Pancreas (tissue), 10 donors: ENCODE measurements at places on chromosomes 2 and 18. TPM values are rescaled to one million over a fixed set of nuclear protein-coding genes. Genes with fewer than 3 reads are reported as not detected.

DNA sequence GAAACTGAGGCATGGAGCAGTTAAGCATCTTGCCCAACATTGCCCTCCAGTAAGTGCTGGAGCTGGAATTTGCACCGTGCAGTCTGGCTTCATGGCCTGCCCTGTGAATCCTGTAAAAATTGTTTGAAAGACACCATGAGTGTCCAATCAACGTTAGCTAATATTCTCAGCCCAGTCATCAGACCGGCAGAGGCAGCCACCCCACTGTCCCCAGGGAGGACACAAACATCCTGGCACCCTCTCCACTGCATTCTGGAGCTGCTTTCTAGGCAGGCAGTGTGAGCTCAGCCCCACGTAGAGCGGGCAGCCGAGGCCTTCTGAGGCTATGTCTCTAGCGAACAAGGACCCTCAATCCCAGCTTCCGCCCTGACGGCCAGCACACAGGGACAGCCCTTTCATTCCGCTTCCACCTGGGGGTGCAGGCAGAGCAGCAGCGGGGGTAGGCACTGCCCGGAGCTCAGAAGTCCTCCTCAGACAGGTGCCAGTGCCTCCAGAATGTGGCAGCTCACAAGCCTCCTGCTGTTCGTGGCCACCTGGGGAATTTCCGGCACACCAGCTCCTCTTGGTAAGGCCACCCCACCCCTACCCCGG, 1.3 kb downstream of the PROC start:
- no peaks in the 10 kb centered on the region for H3K27me3 ChIP-seq
- no peak overlapping the region for H3K27ac ChIP-seq
- no peak for DNase-seq

GRCh38 chr18:68865021-68865420, 67.1 kb downstream of the CCDC102B start:
- H3K4me3 ChIP-seq = no peak overlapping the region
- DNase-seq = no peak
- H3K27ac ChIP-seq = no peak overlapping the region

Gene SH3BP4
- total RNA-seq = 63.2 TPM

Gene IL37
- total RNA-seq = not detected
